Neural cell (in vitro differentiated cells): ENCODE measurements at places on chromosomes 11 and 22. TPM values are rescaled to one million over a fixed set of nuclear protein-coding genes. Genes with fewer than 3 reads are reported as not detected.

Gene SLC7A4
- polyA plus RNA-seq: not detected in 2 replicates

Gene SEPTIN5
- polyA plus RNA-seq: 166 and 170 TPM in 2 replicates

Gene ABCC8
- 13.2 and 14.0 TPM in 2 replicates for polyA plus RNA-seq

Gene MPEG1
- polyA plus RNA-seq: 0.21 TPM in 1 of 2 replicates, not detected in the other

Gene ZNF280B
- polyA plus RNA-seq: 0.98 and 2.3 TPM in 2 replicates

Gene PARVA
- polyA plus RNA-seq: 0.94 and 1.0 TPM in 2 replicates

Gene RNF26
- polyA plus RNA-seq: 1.9 and 2.6 TPM in 2 replicates

Gene FAM227A
- polyA plus RNA-seq: 14.0 and 16.9 TPM in 2 replicates

Gene MYO7A
- polyA plus RNA-seq: 0.30 and 0.61 TPM in 2 replicates

Gene PGA4
- not detected in 2 replicates for polyA plus RNA-seq
